ENCODE measurements at places on chromosomes 2 and 18. TPM values are rescaled to one million over a fixed set of nuclear protein-coding genes. Genes with fewer than 3 reads are reported as not detected.
A peak's percentile ranks its signal among the peaks of the same experiment; 100 is the strongest.

GRCh38 chr2:8525582-8526402 is 156.1 kb upstream of the ID2 start:
- peak; percentile 74 for DNase-seq

DNA sequence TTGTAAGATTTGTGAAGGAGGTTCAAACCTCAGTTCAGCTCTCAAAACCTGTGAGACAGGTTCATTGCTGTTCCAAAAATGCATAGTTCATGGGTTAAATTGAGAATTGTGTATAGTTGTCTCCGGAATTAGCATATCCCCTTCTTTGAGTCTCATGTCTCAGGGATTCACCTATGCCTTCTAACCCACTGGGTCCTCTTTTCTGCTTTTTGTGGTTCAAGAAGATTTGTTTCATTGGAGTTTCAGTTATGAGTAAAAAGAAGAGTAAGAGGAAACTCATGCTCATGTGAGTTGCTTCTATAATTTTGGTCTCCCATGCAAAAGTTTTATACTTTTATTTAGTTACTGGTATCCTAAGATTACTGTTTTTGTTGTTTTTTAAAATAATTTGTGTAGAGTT is 1219.8 kb upstream of the ZEB2 start:
- no peak for DNase-seq

DNA sequence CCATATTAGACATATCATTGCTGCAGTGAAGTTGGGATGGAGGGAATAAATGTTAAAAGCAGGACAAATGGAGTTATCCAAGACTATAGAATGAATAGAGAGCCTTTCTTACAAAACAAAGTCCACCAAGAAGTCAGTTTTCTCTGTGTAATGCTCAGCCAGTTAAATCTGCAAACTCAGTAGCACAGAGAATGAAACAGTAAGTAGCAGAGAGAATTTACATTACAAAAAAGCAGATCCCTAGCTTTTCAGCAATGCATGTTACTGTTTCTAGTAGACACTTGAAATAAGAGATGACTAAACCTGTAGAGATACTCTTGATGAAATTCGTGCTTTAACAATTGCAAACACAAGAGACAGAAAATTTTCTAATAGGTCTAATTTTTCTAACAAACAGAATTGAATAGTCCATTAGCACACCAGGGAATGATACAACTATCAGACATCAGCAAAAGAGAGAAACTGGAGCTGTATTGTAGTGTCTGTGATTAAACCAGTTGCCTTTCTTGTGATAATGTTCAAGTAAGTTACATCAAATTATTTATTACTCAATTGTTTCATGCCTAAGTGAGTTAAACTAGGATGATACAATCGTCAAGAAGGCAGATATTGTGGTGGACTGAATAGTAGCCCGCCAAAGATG is 322.2 kb upstream of the DDX18 start:
- DNase-seq = no peak

- DNase-seq = no peak
Observed at GRCh38 chr2:178874529-178875240, 67.5 kb upstream of the TTN start.

- DNase-seq = no peak
Observed at GRCh38 chr2:26812731-26813130, 26.9 kb downstream of the CENPA start.

Gene DCDC2C
- 0.31 TPM for polyA plus RNA-seq

GRCh38 chr2:202072226-202072625 is 829 bp upstream of the KIAA2012 start:
- no peak for DNase-seq

Data from right renal cortex interstitium (tissue), 3 donors.